ENCODE measurements at places on chromosomes 2 and 18. TPM values are rescaled to one million over a fixed set of nuclear protein-coding genes. Genes with fewer than 3 reads are reported as not detected.

The CFAP221 gene
- total RNA-seq: 2.0 TPM

The SCN1A gene
- total RNA-seq: not detected

The CCDC68 gene
- total RNA-seq: 3.5 TPM

The OTX1 gene
- not detected for total RNA-seq

The CHMP1B gene
- 39.9 TPM for total RNA-seq

The GCG gene
- not detected for total RNA-seq

The DLGAP1 gene
- 0.27 TPM for total RNA-seq

The LAMA1 gene
- 2.6 TPM for total RNA-seq

The MPP4 gene
- 7.8 TPM for total RNA-seq

The CYP27C1 gene
- total RNA-seq: 0.83 TPM

The TMEM182 gene
- total RNA-seq: 6.1 TPM

The RAB6D gene
- not detected for total RNA-seq

The FOXD4L1 gene
- total RNA-seq: not detected

The C1QL2 gene
- not detected for total RNA-seq

The DNAH7 gene
- total RNA-seq: 0.27 TPM

The ARHGAP15 gene
- total RNA-seq: 1.4 TPM

The SAG gene
- not detected for total RNA-seq
